ENCODE measurements at places on chromosomes 6 and 20.

GRCh38 chr20:48406498-48406897, 421.3 kb downstream of the PREX1 start:
- DNase-seq: no peak

GRCh38 chr20:24100370-24101011, 111.9 kb upstream of the GGTLC1 start:
- peak; percentile 28 for DNase-seq

DNA sequence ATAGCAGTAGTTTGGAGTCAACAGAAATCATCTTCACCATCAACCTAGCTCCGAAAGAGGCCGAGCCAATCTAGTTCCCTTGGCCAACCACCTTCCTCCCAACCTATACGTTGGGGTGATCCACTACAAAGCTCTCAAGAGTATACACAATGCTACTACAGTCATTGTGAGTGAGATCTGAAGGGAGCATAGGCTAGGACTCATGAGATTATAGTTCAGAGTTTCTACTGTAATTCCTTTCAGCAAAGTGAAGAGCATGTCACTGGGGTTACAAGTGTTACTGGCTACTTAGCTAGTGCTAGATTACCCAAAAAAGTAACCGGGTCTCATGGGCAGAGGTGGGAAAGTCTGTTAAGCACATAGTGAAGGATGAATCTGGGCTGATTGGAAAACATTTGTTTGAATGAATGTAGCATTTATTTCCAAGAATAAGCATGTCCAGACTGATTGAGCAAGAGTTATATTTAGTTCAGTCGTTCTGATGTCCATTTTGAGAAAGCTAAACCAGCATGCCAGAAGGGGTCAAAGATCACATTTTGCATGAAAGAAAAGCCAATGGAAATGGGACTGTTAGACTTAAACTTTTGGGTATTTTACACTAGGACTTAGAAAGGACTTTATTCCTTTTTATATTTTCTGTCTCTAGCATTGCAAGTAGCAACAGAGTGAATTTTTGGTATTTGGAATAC, 10.5 kb upstream of the ESR1 start:
- DNase-seq: no peak

DNA sequence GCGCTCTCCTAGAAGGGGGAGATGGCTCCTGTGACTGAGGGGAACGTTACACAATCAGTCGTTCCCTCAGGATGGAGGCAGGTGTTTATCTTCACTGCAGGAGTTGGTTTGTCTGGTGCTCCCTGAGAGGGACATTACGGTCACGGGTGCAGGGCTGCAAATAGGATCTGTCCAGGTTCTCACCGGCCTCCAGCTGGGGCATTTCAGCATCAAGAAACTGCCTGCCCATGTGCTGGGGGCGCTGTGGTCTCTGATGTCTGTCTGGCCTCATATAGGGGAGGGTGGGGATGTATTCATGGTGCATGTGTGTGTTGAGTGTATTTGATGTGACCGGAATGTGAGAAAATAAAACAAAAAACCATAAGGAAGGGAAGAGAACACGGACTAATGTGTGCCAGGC, 77.1 kb downstream of the TBC1D7 start:
- no peak for DNase-seq

DNA sequence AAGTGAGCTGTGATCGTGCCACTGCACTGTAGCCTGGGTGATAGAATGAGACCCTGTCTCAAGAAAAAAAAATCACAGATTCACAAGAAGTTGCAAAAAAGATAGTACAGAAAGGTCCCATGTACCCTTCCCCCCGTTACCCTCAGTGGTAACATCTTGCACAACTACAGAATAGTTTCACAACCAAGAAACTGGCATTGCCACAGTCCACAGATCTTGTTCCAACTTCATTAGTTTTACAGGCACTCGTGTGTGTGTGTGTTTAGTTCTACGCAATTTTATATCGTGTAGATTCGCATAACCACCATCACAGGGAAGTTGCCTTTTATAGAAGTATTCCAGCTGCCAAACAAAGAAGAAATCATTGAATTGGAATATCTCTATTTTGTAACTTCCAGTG, 19.1 kb downstream of the SPATA2 start:
- no peak for DNase-seq

DNA sequence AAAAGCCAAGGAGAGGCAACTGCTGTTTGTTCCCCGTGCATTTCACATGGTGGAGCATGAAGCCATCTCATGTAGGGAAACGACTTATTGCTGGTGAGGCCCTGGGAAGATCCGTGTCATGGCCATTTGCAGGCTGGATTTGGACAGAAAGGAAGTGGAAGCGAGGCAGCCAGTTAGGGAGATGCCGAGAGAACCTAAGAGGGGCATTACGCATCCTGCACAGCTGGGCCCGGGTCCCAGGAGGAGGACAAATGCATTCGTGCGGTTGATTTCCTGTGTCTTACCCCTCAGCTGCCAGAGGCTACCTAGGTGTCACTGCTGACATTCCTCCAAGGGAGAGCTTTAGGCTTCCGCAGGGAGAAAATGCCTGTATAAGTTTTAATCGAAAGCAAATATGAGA, 316.2 kb upstream of the CDYL start:
- DNase-seq: no peak
